Suppressor macrophage (primary cell): ENCODE measurements at places on chromosomes 7 and 10.

- DNase-seq = peak; percentile 67
These were observed 150.4 kb upstream of the PRPS1L1 start for GRCh38 chr7:18177815-18178660.

GRCh38 chr7:27205325-27206280 lies 5.7 kb upstream of the HOXA13 start:
- no peak for DNase-seq

DNA sequence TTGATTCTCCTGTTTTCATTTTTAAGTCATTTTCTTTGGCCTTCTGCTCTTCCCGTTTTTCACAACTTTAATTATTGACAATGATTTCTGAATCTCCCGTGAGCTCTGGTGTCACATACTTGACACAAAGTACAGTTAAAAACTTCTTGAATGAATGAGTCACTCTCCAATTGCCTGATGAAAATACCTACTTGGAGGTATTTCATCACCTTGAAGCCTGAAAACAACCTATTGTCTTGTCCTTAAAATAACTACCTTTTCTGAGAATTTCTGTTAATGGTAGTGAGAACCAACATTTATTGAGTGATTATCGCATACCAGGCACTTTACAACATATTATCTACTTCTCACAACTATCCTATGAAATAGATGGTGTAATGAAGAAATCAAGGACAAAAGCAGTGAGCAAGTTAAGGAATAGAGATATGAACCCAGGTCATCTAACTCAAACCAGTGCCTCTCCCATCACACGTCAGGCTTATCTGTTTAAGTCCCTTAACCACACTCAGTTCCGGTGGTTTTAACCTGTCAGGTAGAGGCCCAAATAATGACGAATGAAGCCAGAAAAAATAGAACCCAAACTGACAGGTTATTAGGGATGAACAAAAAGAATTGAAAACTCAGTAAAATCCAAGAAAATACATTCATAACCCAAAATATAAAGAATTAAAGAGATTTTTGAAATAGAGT lies 11.6 kb downstream of the BET1 start:
- no peak for DNase-seq

- peak; percentile 77 for DNase-seq
These were observed 61.0 kb downstream of the MPP7 start for GRCh38 chr10:28241741-28242399.
